T-helper 1 cell treated with Interleukin-12 subunit alpha and Interleukin-12 subunit beta and Interleukin-4 antibody, amounts not matched to agents 30 ng/mL and 1 ng/mL, for 36 hours (primary cell): ENCODE measurements at places on chromosomes 12 and 14. TPM values are rescaled to one million over a fixed set of nuclear protein-coding genes. Genes with fewer than 3 reads are reported as not detected.

The TMEM253 gene
- total RNA-seq: 0.63 TPM in 1 of 2 replicates, not detected in the other

The RPGRIP1 gene
- total RNA-seq: not detected in 2 replicates

The SMCO2 gene
- 1.4 and 1.8 TPM in 2 replicates for total RNA-seq

The OTUB2 gene
- total RNA-seq: 2.9 and 3.3 TPM in 2 replicates

The AGAP2 gene
- total RNA-seq: 70.2 and 74.9 TPM in 2 replicates

The OR4K15 gene
- total RNA-seq: not detected in 2 replicates

The SOAT2 gene
- not detected in 2 replicates for total RNA-seq

The TSPAN19 gene
- not detected in 2 replicates for total RNA-seq

The NAA25 gene
- total RNA-seq: 39.1 and 45.4 TPM in 2 replicates

The TMEM119 gene
- total RNA-seq: 0.54 and 0.96 TPM in 2 replicates

The SRRM4 gene
- not detected in 2 replicates for total RNA-seq

The OR4E2 gene
- total RNA-seq: not detected in 2 replicates

The ADAMTS20 gene
- total RNA-seq: not detected in 2 replicates

The C1S gene
- total RNA-seq: 1.7 and 2.7 TPM in 2 replicates

The TMEM63C gene
- 0.27 and 0.80 TPM in 2 replicates for total RNA-seq

The AQP6 gene
- total RNA-seq: not detected in 2 replicates

The LRIG3 gene
- 0.27 and 0.34 TPM in 2 replicates for total RNA-seq

The MYO1H gene
- total RNA-seq: not detected in 2 replicates

The IFNG gene
- 560 and 566 TPM in 2 replicates for total RNA-seq

The GNPNAT1 gene
- 14.0 TPM in 2 replicates for total RNA-seq

The SDS gene
- total RNA-seq: not detected in 2 replicates

The ASB2 gene
- total RNA-seq: 62.2 and 66.6 TPM in 2 replicates

The KITLG gene
- total RNA-seq: not detected in 2 replicates

The MIP gene
- total RNA-seq: not detected in 2 replicates

The LRTM2 gene
- total RNA-seq: 0.41 TPM in 1 of 2 replicates, not detected in the other

The PTPRO gene
- total RNA-seq: 5.4 and 8.3 TPM in 2 replicates

The LRRC43 gene
- total RNA-seq: 0.29 TPM in 1 of 2 replicates, not detected in the other

The NOS1 gene
- total RNA-seq: not detected in 2 replicates

The MYF6 gene
- total RNA-seq: not detected in 2 replicates

The FGFR1OP2 gene
- total RNA-seq: 71.8 and 77.6 TPM in 2 replicates
